ENCODE measurements at places on chromosomes 1 and 21.

GRCh38 chr1:87513255-87513654 lies 184.6 kb downstream of the LMO4 start:
- DNase-seq, result no peak

GRCh38 chr1:147492207-147492606 lies 49.1 kb upstream of the BCL9 start:
- DNase-seq, result no peak

- DNase-seq, result no peak
Measured at GRCh38 chr1:151526735-151527525, 13.2 kb upstream of the TUFT1 start.

DNA sequence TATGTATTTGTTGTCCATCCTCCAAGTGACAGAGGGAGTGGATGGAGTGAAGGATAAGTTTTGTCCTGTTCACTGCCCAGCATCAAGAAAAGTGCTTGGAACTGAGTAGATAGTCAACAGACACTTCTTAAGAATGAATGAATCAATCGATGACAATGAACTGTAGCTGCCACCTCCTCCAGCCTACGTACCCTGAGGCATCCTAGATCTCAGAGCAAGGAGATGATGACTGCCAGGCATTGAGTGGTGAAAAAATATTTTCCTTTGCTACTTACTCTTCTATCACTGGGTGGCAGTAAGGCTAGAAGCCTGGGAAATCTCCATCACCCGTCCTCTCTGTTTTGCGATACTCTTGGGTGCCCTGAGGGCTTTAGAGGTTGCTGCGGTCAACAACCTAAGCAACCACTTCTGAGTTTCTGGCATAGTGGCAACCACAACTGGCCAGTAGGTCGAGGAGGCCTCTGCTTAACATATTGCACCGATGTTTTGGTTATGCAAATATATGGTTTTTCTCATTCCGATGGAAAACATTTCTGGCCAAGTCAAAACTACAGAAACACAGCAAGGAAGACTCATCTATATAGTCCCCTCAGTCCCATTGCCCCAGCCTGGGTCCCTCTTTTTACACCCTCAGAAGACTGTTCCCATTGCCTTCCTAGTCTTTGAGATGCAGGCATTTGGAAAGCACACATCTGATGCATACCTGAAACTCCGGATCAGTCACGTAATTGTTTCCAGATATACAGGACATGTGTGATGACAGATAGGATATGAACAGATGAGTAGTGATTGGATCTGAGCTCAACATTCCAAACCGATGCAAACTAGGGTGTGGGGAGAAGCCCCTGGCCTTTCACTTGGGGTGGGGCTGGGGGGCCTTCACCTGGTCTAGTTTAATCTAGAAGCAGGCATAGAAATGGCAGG lies 136.8 kb downstream of the RUNX1 start:
- DNase-seq, result peak; percentile 20

GRCh38 chr1:199574950-199575349 lies 452.6 kb upstream of the NR5A2 start:
- no peak for DNase-seq

GRCh38 chr1:19427087-19427781 lies 58.1 kb downstream of the CAPZB start:
- DNase-seq, result peak; percentile 80

DNA sequence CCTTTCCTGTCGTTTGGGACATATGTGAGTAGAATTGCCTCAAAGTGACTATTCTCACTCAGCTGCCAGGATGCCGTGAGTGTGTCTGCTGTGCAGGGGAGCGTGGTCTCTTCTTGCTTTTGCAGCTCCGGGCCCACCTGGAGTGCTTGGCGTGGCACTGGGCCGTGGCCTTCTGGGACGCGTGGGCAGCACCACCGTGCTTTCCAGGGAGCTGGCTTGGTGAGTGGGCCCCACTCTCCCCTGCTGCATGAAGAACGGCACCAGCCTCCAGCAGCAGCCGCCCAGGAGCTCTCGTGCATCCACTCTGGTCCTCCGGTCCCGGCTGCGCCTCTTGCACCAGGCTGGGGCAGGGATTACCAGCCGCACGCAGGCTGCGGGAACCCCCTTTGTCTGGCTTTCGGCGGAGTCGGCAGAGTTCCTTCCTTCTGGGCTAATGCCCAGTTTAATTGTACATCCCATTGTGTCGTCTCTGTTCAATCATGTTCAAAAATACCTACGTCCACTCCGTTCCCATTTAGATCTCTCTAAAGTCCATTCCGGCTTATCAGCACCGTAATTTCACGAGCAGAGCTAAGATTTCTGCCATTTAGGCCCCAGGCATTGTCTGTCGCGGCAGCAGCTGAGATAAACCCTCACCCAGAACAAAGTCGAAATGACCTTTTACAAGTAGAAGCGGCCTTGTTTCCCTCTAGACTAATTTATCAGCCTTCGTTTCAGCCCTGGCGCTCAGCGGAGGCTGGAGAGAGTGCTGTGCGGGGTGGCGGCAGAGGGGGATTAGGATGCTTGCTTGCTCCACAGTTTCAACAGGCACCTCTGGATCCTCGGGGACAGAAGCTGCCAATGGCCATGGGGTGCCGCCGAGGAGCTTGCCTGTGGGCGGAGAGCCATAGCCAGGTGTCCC lies 129.6 kb downstream of the PRDM16 start:
- no peak for DNase-seq

- DNase-seq, result peak; percentile 54
Measured at GRCh38 chr1:19441048-19441780, 44.1 kb downstream of the CAPZB start.

GRCh38 chr1:10128101-10128765 lies 82.1 kb upstream of the KIF1B start:
- no peak for DNase-seq

Measured in GM23248 (cell line).